ENCODE measurements at places on chromosomes 7 and 10. TPM values are rescaled to one million over a fixed set of nuclear protein-coding genes. Genes with fewer than 3 reads are reported as not detected.
A peak's percentile ranks its signal among the peaks of the same experiment; 100 is the strongest.

DNA sequence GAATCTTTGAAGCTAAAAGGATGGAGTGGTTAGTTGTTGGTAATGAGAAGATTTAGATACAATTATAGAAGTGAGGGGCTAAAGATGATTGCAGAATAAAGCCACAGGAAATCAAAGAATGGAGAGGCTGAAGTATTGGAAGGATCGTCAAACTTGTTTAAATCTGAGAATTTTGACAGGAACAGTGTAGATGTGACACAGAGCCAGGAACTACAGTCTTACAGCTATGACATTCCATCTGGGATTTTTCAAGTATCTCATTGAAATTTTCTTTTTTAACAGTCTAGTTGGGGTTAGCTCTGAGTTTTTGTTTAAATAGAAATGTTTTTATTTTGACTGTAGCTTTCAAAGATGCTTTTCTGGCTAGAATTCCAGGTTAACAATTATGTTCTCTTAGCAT is 181.4 kb downstream of the NRG3 start:
- no peaks in the 10 kb centered on the region for H3K4me1 ChIP-seq
- H3K4me3 ChIP-seq: no peak overlapping the region
- DNase-seq: no peak
- H3K27me3 ChIP-seq: no peaks in the 10 kb centered on the region

- H3K27ac ChIP-seq: peak overlapping the region; percentile 62
- H3K4me3 ChIP-seq: no peak overlapping the region
- no peaks in the 10 kb centered on the region for H3K27me3 ChIP-seq
- DNase-seq: no peak
These were observed 69.4 kb downstream of the MCMBP start for GRCh38 chr10:119803264-119803663.

- no peak overlapping the region for H3K27ac ChIP-seq
- DNase-seq: no peak
- peaks cover 19% of the 10 kb centered on the region for H3K4me1 ChIP-seq
- H3K36me3 ChIP-seq: no peaks in the 10 kb centered on the region
These were observed 246.8 kb downstream of the CELF2 start for GRCh38 chr10:11264296-11265048.

DNA sequence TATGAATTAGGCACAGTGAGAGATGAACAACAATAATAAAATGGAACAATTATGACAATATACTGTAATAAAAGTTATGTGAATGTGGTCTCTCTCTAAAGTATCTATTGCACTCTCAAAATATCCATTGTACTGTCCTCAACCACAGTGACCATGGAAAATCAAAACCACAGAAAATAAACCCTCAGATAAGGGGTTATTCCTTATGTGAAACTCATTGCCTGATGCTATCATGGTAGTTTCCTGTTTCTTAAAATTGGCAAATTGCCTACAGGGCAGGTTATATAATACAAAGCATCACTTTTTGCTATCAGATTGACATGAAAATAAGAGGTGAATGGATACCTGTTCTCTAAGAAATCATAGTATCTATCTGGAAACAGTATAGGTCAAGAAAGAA is 3.8 kb downstream of the MCM10 start:
- no peak overlapping the region for H3K27ac ChIP-seq
- peaks cover 3% of the 10 kb centered on the region for H3K4me1 ChIP-seq
- no peaks in the 10 kb centered on the region for H3K36me3 ChIP-seq
- no peaks in the 10 kb centered on the region for H3K27me3 ChIP-seq
- H3K4me3 ChIP-seq: no peak overlapping the region

- no peak overlapping the region for H3K27ac ChIP-seq
- H3K27me3 ChIP-seq: no peaks in the 10 kb centered on the region
- no peaks in the 10 kb centered on the region for H3K4me1 ChIP-seq
- no peaks in the 10 kb centered on the region for H3K36me3 ChIP-seq
These were observed 813.2 kb upstream of the AUTS2 start for GRCh38 chr7:68785036-68785435.

DNA sequence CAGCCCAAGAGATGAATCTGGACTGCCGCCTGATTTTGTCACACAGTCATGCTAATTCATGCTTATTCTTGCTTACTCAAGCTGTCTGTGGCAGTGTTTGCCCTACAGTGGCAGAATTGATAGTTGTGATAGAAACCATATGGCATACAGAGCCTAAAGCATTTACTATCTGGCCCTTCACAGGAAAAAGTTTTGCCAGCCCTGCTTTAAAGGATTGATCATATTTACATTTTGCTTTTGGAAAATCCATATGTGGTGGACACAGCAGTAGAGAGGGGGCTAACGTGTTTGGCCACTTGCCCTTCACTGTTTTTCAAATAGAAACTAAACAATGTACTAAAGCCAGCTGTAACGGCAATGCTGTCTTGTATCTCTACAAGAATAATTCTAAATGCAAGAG is 974.0 kb upstream of the GHITM start:
- no peaks in the 10 kb centered on the region for H3K36me3 ChIP-seq
- no peak overlapping the region for H3K4me3 ChIP-seq
- DNase-seq: no peak
- no peak overlapping the region for H3K27ac ChIP-seq
- no peaks in the 10 kb centered on the region for H3K4me1 ChIP-seq

GRCh38 chr7:129630341-129630740 is 18.8 kb downstream of the NRF1 start:
- no peak for DNase-seq
- H3K27ac ChIP-seq: no peak overlapping the region
- no peaks in the 10 kb centered on the region for H3K27me3 ChIP-seq
- H3K4me1 ChIP-seq: no peaks in the 10 kb centered on the region
- H3K36me3 ChIP-seq: no peaks in the 10 kb centered on the region

DNA sequence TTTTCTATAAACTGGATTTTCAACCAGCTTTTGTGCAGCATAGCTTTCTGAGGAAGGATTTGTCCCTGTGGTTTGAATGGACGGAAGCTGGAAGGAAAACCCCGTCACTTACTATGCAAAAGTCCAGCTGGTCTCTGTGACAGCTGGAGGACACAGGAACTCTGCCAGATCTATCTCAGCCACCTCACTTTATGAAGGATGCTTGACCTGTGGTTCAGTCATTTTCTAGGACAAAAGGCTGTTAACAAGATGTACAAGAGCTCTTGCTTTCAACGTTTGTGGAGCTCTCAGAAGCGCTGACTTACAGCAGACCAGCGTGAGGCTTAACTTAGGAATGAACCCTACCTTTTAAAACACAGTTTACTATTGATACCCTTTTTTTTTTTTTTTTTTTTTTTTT is 90.8 kb downstream of the CREM start:
- no peak overlapping the region for H3K4me3 ChIP-seq
- no peak overlapping the region for H3K27ac ChIP-seq
- H3K36me3 ChIP-seq: no peaks in the 10 kb centered on the region
- no peaks in the 10 kb centered on the region for H3K27me3 ChIP-seq
- no peak for DNase-seq
- H3K4me1 ChIP-seq: no peaks in the 10 kb centered on the region

- no peak for DNase-seq
- no peak within 1 kb of the TSS for H3K4me3 ChIP-seq
- no peaks in the 10 kb centered on the region for H3K27me3 ChIP-seq
These were observed at the start of gene PTTG1IP2 for GRCh38 chr7:90469554-90469953. Gene PTTG1IP2, plus strand, starts transcription at chr7:90469639. Its CDS starts 148 bp downstream, at chr7:90469787.

GRCh38 chr7:118011652-118012051 is 138.4 kb upstream of the CTTNBP2 start:
- H3K27ac ChIP-seq: no peak overlapping the region
- no peak for DNase-seq
- H3K36me3 ChIP-seq: no peaks in the 10 kb centered on the region
- no peaks in the 10 kb centered on the region for H3K4me1 ChIP-seq
- no peak overlapping the region for H3K4me3 ChIP-seq

GRCh38 chr10:51675088-51675487 is 24.3 kb downstream of the CSTF2T start:
- H3K4me3 ChIP-seq: no peak overlapping the region
- H3K27ac ChIP-seq: no peak overlapping the region
- no peaks in the 10 kb centered on the region for H3K36me3 ChIP-seq
- no peak for DNase-seq

- no peaks in the 10 kb centered on the region for H3K36me3 ChIP-seq
- H3K4me1 ChIP-seq: peaks cover 4% of the 10 kb centered on the region
- DNase-seq: no peak
- H3K27me3 ChIP-seq: no peaks in the 10 kb centered on the region
These were observed 642 bp downstream of the STK32C start for GRCh38 chr10:132306864-132307751.

- no peaks in the 10 kb centered on the region for H3K36me3 ChIP-seq
- H3K27me3 ChIP-seq: no peaks in the 10 kb centered on the region
- no peak for DNase-seq
- H3K4me3 ChIP-seq: no peak overlapping the region
- H3K27ac ChIP-seq: no peak overlapping the region
These were observed 237.5 kb downstream of the IPMK start for GRCh38 chr10:58030208-58030607.

DNA sequence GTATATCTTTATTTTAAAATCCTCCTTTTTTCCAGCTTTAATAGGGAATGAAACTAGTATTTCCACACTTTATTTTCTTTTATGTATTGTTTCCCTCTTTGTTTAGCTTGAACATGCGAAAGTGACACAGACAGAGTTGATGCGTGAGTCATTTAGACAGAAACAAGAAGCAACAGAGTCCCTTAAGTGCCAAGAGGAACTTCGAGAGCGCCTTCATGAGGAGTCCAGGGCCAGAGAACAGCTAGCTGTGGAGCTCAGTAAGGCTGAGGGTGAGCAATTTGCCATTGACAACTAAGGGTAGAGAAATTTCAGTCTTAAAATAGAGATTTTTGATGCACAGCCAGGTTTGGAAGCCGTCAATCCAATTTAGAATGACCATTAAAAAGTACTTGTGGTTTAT is 73.1 kb downstream of the CYP51A1 start:
- DNase-seq: no peak
- H3K4me3 ChIP-seq: no peak overlapping the region
- no peak overlapping the region for H3K27ac ChIP-seq
- no peaks in the 10 kb centered on the region for H3K27me3 ChIP-seq

GRCh38 chr10:36019749-36020148 is 377.7 kb upstream of the FZD8 start:
- no peaks in the 10 kb centered on the region for H3K27me3 ChIP-seq
- no peak overlapping the region for H3K27ac ChIP-seq
- H3K4me1 ChIP-seq: peaks cover 7% of the 10 kb centered on the region
- no peak for DNase-seq
- no peak overlapping the region for H3K4me3 ChIP-seq

DNA sequence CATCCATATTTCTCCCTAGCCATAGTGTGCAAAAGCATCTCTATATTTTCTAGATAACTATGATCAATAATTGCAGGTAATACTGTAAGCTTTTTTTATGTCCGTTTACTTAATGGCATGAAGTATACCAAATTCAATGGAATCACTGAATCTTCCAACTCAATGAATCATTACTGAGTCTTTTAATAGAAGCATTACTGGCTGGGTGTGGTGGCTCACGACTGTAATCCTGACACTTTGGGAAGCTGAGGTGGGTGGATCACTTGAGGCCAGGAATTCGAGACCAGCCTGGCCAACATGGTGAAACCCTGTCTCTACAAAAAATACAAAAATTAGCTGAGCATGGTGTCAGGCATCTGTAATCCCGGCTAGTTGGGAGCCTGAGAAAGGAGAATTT is 372.5 kb downstream of the BMPER start:
- H3K36me3 ChIP-seq: no peaks in the 10 kb centered on the region
- H3K4me1 ChIP-seq: no peaks in the 10 kb centered on the region
- no peak for DNase-seq
- no peaks in the 10 kb centered on the region for H3K27me3 ChIP-seq
- no peak overlapping the region for H3K27ac ChIP-seq

GRCh38 chr7:159007996-159008389 is 136.7 kb downstream of the VIPR2 start:
- no peaks in the 10 kb centered on the region for H3K36me3 ChIP-seq
- no peak for DNase-seq
- H3K4me1 ChIP-seq: peaks cover 26% of the 10 kb centered on the region
- H3K27ac ChIP-seq: no peak overlapping the region
- no peaks in the 10 kb centered on the region for H3K27me3 ChIP-seq

DNA sequence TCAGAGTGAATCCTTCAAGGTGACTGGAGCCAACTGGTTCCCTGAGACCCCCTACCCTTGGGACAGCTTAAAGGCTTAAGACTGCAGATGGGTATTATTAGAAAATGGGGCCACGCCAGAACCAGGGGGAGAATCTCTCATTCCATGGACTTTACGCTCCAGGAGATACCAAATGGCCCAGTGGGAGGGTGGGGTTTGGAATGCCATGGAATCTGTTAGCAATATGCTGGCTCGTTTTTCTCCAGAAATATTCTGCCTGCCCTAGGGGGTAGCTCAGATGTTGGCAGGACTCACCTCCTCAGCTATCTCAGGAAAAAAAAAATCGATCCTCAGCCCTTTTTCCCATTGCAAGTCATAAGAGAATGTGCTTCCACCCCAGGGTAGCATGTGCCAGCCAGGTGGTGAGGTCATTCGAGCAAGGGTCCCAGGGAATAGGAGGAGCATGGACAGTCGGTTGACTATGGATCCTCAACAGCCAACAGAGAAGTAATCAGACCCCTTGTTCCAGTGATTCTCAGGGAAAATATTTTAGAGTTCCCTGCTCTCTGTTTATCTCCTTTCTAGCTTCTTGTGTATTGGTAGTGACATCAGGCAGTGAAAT is 22.9 kb downstream of the SVIL start:
- H3K4me1 ChIP-seq: peaks cover 80% of the 10 kb centered on the region
- no peak overlapping the region for H3K4me3 ChIP-seq
- peak overlapping the region; percentile 29 for H3K27ac ChIP-seq
- H3K36me3 ChIP-seq: no peaks in the 10 kb centered on the region
- DNase-seq: no peak

- H3K27ac ChIP-seq: peak overlapping the region; percentile 44
- no peak for DNase-seq
- H3K36me3 ChIP-seq: no peaks in the 10 kb centered on the region
These were observed 2.7 kb downstream of the CAV1 start for GRCh38 chr7:116527521-116527920.

- H3K36me3 ChIP-seq: no peaks in the 10 kb centered on the region
- no peaks in the 10 kb centered on the region for H3K27me3 ChIP-seq
- peak overlapping the region; percentile 76 for H3K27ac ChIP-seq
- peaks cover 40% of the 10 kb centered on the region for H3K4me1 ChIP-seq
- DNase-seq: no peak
These were observed 4.5 kb downstream of the TNS3 start for GRCh38 chr7:47577321-47577919.

- no peak overlapping the region for H3K4me3 ChIP-seq
- no peaks in the 10 kb centered on the region for H3K36me3 ChIP-seq
- peaks cover 22% of the 10 kb centered on the region for H3K4me1 ChIP-seq
- no peak overlapping the region for H3K27ac ChIP-seq
- H3K27me3 ChIP-seq: no peaks in the 10 kb centered on the region
- no peak for DNase-seq
These were observed 101.2 kb downstream of the PARD3 start for GRCh38 chr10:34713875-34714274.

- no peaks in the 10 kb centered on the region for H3K27me3 ChIP-seq
- DNase-seq: peak; percentile 50
- peak overlapping the region; percentile 99 for H3K27ac ChIP-seq
- no peaks in the 10 kb centered on the region for H3K36me3 ChIP-seq
These were observed 47.7 kb downstream of the VIPR2 start for GRCh38 chr7:159096736-159097581.

GRCh38 chr7:97351488-97351887 is 234.0 kb downstream of the SDHAF3 start:
- H3K27ac ChIP-seq: no peak overlapping the region
- no peak for DNase-seq
- H3K4me1 ChIP-seq: no peaks in the 10 kb centered on the region
- H3K36me3 ChIP-seq: no peaks in the 10 kb centered on the region

The SPDYE2 gene
- total RNA-seq: not detected

The CPA5 gene
- not detected for total RNA-seq

The FAM13C gene
- 30.9 TPM for total RNA-seq

The MRPL32 gene
- 54.8 TPM for total RNA-seq

The DNAH11 gene
- total RNA-seq: 1.9 TPM

The SPDYE16 gene
- total RNA-seq: 0.28 TPM

The BAZ1B gene
- 43.9 TPM for total RNA-seq

The RAB19 gene
- not detected for total RNA-seq

The CALML3 gene
- not detected for total RNA-seq

Measured in thoracic aorta (tissue), 2 donors.